ENCODE measurements at places on chromosomes 2 and 18. TPM values are rescaled to one million over a fixed set of nuclear protein-coding genes. Genes with fewer than 3 reads are reported as not detected.

- peaks cover 8% of the 10 kb centered on the region for H3K4me1 ChIP-seq
- H3K27me3 ChIP-seq: no peaks in the 10 kb centered on the region
- H3K27ac ChIP-seq: no peak overlapping the region
Observed at GRCh38 chr2:48694149-48694548, 61.4 kb downstream of the LHCGR start.

GRCh38 chr2:231682603-231683291 lies 25.6 kb upstream of the PTMA start:
- H3K36me3 ChIP-seq: no peaks in the 10 kb centered on the region
- H3K27me3 ChIP-seq: no peaks in the 10 kb centered on the region
- H3K27ac ChIP-seq: no peak overlapping the region

GRCh38 chr2:184326066-184326465 lies 272.3 kb upstream of the ZNF804A start:
- DNase-seq: no peak
- H3K27me3 ChIP-seq: no peaks in the 10 kb centered on the region
- H3K4me3 ChIP-seq: no peak overlapping the region
- no peaks in the 10 kb centered on the region for H3K36me3 ChIP-seq

- DNase-seq: no peak
- no peak overlapping the region for H3K27ac ChIP-seq
- H3K4me3 ChIP-seq: no peak overlapping the region
- H3K27me3 ChIP-seq: no peaks in the 10 kb centered on the region
Observed at GRCh38 chr2:44684559-44684958, 256.9 kb upstream of the SIX3 start.

DNA sequence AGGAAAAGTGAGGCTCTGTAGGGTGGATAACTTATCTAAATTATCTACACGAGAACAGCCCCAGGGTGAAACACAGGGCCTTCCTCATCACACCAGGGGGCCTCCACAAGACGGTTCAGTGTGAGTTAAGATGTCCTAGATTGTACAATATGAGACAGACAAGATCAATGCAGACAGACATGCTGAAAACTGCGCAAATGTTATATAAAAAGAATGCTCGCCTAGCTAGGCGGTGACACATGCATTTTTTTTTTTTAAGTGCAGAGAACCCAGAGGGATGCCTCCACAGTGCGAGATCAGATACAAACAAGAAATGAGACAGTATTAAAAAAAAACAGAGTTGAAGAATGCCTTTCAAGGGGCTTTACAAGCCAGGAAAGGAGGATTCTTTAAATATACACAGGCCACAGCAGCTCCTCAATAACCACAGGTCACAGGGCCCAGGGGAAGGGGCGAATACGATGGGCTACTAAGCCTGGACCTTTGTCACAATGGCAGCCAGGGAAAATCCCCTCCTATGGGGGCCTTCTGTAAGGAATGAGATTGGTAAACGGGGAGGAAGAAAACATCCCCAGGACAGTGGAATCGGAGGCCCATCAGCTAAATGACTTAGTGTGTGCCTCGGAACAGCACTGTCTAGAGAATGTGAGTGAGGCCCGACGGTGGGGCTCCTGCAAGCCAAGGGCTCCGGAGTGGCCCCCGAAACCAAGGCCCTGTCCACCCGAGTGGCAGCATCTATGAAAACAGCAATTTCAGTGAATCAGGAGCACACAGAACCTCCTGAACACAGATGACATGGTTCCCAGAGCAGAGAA lies 48.9 kb downstream of the ADCY3 start:
- no peak overlapping the region for H3K4me3 ChIP-seq
- no peak for DNase-seq

- H3K4me3 ChIP-seq: no peak overlapping the region
- H3K36me3 ChIP-seq: no peaks in the 10 kb centered on the region
- peaks cover 4% of the 10 kb centered on the region for H3K27me3 ChIP-seq
- no peak overlapping the region for H3K27ac ChIP-seq
- DNase-seq: no peak
- no peaks in the 10 kb centered on the region for H3K4me1 ChIP-seq
Observed at GRCh38 chr2:238106698-238107524, 6.8 kb downstream of the ESPNL start.

DNA sequence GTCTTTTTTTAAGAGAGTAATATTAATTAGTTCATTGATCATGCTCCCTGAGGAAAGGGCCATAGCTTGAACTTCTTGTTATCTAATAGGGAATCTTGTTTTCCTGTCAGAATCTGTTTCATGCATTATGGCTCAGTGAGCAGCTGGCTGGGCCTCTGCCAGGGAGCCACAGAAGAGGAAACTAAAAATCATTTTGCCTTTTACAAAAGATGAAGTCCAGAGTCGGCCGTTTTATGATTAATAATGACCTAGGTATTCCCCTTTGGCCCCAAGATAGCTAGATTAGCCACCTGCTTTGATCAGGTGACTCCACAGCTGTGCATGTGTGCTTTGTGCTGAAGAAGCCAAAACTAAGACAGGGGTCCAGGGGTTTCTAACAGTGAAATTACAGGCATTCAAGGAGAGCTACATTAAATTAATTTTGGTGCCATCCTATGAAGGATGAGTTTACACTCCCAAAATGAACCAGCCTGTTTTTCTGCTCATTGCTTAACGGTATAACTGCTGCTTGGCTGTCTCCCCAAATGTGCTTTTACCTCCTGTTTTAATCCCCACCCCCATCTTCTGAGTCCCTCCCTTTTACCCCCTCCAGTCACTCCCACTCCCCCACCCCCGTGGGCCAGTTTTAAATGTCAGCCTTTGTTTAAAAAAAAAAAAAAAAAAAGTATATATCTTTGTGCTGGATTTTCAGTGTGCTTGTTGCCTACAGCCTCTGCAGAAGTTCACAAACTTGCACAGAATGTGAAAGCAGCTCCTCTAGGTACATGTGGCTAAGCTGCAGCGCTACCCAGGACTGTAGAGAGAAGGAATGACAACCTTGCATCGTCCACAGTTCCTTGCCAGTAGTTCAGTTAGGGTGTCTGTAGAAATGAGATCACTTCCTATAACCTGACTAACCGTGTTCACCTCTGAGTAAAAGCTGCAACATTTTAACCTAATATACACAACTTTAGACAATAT lies 93.1 kb downstream of the CABLES1 start:
- H3K4me1 ChIP-seq: peaks cover 26% of the 10 kb centered on the region
- peak overlapping the region; percentile 74 for H3K27ac ChIP-seq
- H3K27me3 ChIP-seq: no peaks in the 10 kb centered on the region
- no peak overlapping the region for H3K4me3 ChIP-seq
- no peaks in the 10 kb centered on the region for H3K36me3 ChIP-seq

DNA sequence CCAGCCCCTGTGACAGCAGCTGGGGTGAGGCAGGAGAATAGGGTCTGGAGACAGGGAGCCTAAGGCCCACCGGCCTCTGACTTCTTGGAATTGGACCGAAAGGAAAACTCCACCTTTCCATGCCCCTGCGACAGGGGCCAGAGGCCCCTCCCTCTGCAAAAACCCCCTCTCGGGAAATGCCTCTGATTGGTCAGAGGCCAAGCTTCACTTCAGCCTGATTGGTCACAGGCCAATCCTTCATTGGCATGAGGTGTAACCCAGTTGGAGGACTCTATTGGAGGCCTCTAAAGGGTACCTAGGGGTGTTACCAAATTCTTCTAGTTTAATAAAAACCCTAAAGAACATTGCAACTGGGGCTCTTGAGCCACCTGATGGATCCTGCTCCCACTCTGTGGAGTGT lies 5.7 kb upstream of the ACKR3 start:
- peaks cover 6% of the 10 kb centered on the region for H3K27me3 ChIP-seq
- H3K4me1 ChIP-seq: no peaks in the 10 kb centered on the region
- no peak overlapping the region for H3K4me3 ChIP-seq
- H3K27ac ChIP-seq: no peak overlapping the region

DNA sequence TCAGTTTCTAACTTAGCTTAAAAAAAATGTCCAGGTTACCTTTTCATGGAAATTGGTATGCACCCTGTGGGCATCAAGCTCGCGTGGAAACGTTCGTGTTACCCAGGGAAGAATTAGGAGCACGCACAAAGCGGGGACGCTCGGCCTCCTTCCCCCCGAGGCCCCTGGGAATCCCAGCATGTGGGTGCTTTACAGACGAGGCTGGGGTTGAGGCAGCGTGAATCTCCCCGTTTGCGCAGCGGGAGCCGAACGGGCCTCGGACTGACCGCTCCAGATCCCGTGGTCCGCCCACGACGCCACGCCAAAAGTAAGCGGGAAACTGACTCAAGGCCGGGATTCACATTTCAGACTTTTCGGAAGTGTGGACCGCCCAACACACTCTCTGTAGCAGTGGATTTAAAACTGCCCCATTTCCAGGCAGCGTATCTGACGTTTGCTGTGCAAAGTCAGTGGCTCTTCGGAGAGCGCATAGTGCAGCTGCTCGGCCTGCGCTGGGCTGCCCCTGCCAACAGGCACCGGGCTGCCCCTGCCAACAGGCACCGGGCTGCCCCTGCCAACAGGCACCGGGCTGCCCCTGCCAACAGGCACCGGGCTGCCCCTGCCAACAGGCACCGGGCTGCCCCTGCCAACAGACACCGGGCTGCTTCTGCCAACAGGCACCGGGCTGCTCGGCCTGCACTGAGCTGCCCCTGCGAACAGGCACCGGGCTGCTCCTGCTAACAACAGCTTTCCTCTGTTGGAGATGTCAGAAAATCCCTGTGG lies 49.7 kb downstream of the SH3YL1 start:
- no peak overlapping the region for H3K4me3 ChIP-seq
- H3K27me3 ChIP-seq: peaks cover 36% of the 10 kb centered on the region
- H3K4me1 ChIP-seq: no peaks in the 10 kb centered on the region
- peaks cover 19% of the 10 kb centered on the region for H3K36me3 ChIP-seq

GRCh38 chr2:149562324-149562723 lies 25.3 kb downstream of the MMADHC start:
- DNase-seq: no peak
- H3K36me3 ChIP-seq: peaks cover 6% of the 10 kb centered on the region
- no peaks in the 10 kb centered on the region for H3K4me1 ChIP-seq
- H3K27ac ChIP-seq: no peak overlapping the region
- no peaks in the 10 kb centered on the region for H3K27me3 ChIP-seq

DNA sequence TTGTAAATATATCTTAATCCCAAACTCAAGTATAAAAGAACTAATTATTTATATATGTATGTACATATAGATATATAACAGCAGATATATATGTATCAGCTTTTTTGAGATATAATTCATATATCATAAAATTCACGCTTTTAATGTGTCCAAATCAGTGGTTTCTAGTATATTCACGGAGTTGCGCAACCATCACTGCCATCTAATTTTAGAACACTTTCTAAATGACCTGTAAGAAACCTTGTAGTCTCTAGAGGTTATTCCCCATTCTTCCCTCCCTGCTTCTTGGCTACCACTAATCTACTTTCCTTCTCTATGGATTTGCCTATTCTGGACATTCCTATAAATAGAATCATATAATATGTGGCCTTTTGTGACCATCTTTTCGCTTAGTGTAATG lies 163.5 kb upstream of the TCF4 start:
- H3K27ac ChIP-seq: no peak overlapping the region
- DNase-seq: no peak
- H3K4me1 ChIP-seq: no peaks in the 10 kb centered on the region
- H3K4me3 ChIP-seq: no peak overlapping the region

- H3K4me3 ChIP-seq: no peak overlapping the region
- DNase-seq: no peak
- H3K36me3 ChIP-seq: no peaks in the 10 kb centered on the region
- no peaks in the 10 kb centered on the region for H3K4me1 ChIP-seq
- no peak overlapping the region for H3K27ac ChIP-seq
Observed at GRCh38 chr18:22052405-22053105, 116.8 kb upstream of the GATA6 start.

DNA sequence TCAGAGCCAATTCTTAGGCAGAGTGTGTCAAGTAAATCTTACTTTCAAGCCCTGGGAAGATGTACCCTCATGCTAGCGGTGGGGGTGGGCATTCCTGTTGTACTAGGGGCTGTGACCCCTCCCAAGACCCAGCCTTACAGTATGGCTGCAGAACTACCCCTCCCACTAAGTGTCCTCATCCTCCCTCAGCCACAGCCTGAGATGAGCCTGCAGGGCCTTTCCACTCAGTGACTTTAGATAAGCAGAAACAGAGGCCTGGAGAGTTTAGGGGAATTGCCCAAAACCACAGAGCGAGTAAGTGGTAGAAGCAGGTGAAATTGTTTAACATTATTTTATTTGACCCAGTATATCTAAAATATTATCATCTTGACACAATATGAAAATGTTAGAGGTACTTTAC lies 36.6 kb downstream of the TTC32 start:
- peaks cover 4% of the 10 kb centered on the region for H3K27me3 ChIP-seq
- no peaks in the 10 kb centered on the region for H3K36me3 ChIP-seq
- H3K27ac ChIP-seq: no peak overlapping the region
- peaks cover 23% of the 10 kb centered on the region for H3K4me1 ChIP-seq

DNA sequence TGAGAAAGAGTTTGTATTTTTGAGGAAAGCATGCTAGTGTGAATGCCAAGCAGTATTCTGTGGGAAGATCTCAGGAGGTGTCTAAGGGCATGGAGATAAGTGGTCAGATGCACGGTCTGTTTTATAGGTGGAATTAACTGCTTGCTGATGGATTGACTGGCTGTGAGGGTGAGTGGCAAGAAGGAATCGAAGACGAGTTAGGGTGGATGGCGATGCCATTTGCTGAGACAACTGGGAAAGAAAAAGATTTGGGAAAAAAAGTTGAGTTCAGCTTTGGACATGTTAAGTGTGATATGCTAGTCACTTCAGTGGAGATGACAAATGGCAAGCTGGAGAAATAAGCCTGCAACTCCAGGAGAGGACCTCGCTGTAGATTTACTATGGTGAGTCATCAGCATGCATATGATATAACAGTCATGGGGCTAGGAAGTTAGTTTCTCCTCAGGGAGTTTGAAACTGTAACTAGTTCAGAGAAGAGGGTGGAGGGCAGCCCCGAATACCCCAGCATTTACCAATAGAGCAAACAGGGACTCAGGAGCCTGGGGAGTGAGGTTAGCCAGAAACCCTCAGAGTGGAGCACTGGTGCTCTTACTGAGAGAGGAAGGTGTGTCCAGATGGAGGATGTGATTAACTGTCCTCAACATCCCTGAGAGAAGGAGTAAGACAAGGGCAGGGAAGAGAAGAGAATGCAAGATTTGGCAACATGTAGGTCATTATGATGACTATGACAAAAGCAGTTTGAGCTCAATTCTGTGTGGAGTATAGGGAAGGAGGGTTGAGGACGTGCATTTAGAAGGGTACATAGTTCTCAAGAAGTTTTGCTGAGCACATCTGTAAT lies 2.0 kb upstream of the HK2 start:
- H3K36me3 ChIP-seq: no peaks in the 10 kb centered on the region
- no peak for DNase-seq
- no peak overlapping the region for H3K27ac ChIP-seq

DNA sequence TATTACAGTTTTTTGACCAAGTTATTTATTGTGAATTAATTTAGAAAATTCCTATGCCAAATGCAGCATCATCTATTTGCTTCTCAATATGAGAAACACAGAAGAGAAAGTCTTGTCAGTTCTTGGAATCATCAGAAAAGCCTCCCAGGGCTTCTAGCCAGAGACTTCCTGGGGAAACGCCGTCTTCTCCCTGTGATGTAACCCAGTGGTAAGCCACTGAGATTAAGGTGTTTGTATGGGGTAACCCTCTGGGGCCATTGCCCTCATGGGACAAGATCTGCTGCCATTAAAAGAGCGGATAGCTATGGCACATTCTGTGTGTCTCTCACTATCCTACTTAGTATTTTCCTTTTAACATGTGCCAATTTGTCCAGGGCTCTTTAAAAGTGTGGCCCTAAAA lies 28.0 kb downstream of the ANKRD29 start:
- H3K4me1 ChIP-seq: no peaks in the 10 kb centered on the region
- H3K27ac ChIP-seq: no peak overlapping the region
- H3K4me3 ChIP-seq: no peak overlapping the region

LIPG gene
- total RNA-seq: 0.42 TPM

LINC00305 gene
- total RNA-seq: not detected

DYNAP gene
- not detected for total RNA-seq

SLC9A2 gene
- 0.05 TPM for total RNA-seq

ALKAL2 gene
- 1.4 TPM for total RNA-seq

VAMP8 gene
- total RNA-seq: 7.5 TPM
